ENCODE measurements at places on chromosomes 12 and 14.

GRCh38 chr12:25058658-25059058 is 109.8 kb upstream of the BCAT1 start:
- no peak for DNase-seq

DNA sequence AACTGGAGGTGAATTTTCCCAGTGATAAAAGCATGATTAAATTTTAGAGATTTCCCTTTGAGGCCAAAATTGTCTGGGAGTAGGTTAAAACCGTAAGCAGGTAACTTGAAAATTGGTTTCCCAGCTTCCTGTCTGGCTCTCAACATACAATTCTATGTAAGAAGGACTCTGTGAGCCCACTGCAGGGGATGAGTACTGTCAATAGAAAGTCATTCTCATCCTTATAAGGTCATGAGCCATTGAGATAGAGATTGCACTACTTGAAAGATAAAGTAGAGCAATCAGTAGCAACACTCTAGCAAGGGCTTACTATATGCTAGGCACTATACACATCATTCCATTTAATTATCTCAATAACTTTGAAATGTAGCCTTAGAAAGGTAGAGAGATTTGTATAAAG is 225.6 kb upstream of the HMGA2 start:
- no peak for DNase-seq

- DNase-seq: no peak
These were observed 96.3 kb upstream of the EVL start for GRCh38 chr14:99968941-99969340.

DNA sequence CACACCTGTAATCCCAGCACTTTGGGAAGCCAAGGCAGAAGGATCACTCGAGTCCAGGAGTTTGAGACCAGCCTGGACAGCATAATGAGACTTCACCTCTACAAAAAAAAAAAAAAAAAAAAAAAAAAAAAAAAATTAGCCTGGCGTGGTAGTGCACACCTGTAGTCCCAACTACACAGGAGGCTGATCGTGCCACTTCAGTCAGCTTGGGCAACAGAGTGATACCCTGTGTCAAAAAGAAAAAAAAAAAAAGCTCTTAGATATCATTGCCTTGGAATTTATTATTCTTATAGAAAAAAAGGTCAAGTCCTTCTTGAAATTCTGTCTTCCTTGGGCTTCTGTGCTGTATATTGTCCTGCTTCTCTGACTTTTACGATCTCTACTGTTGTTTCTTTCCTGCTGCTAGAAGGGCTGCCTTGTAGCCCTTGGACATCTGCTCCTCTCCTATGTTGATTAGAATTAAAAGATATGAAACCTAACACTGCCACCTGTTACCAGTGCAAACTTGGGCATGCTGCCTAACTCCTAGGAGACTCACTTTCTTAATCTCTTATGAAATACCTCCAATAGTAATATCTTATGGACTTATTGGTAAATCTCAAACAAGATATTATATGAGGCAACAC is 5.7 kb downstream of the TMEM19 start:
- no peak for DNase-seq

GRCh38 chr14:60514741-60515491 is 6.0 kb downstream of the SIX6 start:
- no peak for DNase-seq

DNA sequence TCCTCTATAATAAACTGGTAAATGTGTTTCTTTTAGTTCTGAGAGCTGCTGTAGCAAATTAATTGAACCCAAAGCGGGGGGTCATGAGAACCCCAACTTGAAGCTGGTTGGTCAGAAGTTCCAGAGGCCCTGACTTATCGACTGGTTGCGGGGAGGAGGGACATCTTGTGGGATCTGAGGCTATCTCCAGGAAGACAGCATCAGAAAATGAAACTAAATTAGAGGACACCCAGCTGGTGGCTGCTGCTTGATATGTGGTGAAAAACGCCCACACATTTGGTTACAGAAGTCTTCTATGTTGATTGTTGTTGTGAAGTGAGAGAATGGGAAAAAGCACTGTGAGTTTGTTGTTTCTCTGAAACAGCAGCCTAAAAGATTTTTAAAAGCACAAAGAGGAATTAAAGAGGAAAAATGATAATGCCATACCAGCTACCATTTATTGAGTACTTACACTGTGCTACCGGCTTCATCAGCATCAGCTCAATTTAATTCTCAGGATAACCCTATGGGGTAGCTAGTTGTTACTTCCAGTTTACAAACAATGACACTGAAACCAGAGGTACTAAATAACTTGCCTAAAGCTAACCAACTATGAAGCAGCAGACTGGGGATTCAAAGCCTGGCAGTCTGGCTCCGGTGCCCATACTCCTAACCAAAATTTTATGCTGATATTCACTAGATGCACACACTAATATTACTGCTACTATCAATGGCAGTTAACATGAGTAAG is 24.3 kb downstream of the DDX24 start:
- no peak for DNase-seq

DNA sequence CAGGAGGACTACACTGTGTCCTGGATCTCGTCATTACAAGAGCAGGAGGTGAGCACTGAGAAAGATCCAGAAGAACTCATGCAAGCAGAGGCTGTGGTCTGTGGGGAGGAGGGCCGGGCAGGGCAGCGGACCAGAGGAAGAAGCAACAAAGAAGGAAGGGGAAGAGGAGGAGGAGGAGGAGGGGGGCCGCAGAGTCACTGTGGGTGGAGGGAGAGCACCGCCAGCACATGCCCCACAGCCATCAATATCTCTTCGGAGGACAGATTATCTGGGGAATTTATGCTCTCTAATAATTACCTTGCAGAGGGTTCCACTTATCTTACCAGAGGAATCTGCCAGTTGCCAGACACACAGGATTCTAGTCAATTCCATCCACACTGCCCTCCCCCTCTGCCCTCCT is 105.6 kb downstream of the DPF3 start:
- DNase-seq: no peak

DNA sequence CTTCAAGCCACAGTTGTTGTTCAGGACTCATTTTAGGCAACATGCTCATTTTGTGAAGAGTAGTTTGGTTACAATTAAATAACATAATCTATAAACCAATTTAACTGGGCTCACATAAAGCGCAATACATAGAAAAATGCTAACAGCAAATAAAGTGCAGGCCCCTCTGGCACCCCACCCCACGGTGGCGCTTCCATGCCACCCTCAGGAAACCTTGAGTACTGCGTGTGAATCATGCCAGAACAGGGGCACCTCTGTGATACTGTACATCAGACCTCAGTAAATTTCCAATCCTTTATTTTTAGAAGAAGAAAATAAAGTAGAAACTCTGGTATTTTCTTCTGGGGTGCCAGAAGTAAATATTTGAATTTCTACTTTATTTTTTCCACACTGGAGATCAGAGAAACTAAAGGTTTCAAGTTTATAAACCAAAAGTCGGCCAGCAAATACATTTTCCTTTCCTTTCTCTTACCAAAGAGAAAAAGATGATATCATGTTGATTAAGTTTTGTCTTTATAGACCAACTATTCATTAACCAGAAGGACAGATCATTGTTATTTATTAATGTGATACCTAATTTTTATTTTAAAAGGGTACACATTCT is 316.8 kb downstream of the PAWR start:
- DNase-seq: no peak

GRCh38 chr12:103879048-103879692 is 38.1 kb upstream of the NT5DC3 start:
- no peak for DNase-seq

DNA sequence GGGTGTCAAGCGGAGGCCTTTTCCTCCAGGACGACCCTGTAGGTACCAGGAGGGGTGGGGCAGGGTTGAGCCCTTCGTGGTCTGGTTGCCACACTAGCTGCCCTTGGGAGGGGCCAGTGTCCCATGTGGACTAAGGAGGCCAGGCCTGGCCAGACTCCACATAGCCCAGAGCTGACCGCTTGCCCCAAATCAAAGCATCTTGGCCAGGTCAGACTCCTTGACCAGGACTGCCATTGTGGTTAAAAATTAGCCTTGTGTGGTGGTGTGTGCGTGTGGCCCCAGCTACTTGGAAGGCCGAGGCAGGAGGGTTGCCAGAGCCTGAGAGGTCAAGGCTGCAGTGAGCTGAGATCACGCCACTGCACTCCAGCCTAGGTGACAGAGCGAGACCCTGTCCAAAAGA is 24.8 kb downstream of the ALDH2 start:
- no peak for DNase-seq

GRCh38 chr12:24661657-24662096 is 287.2 kb downstream of the BCAT1 start:
- no peak for DNase-seq

GRCh38 chr12:88172844-88173407 is 30.8 kb downstream of the TMTC3 start:
- no peak for DNase-seq

GRCh38 chr12:119024356-119024755 is 43.0 kb downstream of the SRRM4 start:
- DNase-seq: no peak

DNA sequence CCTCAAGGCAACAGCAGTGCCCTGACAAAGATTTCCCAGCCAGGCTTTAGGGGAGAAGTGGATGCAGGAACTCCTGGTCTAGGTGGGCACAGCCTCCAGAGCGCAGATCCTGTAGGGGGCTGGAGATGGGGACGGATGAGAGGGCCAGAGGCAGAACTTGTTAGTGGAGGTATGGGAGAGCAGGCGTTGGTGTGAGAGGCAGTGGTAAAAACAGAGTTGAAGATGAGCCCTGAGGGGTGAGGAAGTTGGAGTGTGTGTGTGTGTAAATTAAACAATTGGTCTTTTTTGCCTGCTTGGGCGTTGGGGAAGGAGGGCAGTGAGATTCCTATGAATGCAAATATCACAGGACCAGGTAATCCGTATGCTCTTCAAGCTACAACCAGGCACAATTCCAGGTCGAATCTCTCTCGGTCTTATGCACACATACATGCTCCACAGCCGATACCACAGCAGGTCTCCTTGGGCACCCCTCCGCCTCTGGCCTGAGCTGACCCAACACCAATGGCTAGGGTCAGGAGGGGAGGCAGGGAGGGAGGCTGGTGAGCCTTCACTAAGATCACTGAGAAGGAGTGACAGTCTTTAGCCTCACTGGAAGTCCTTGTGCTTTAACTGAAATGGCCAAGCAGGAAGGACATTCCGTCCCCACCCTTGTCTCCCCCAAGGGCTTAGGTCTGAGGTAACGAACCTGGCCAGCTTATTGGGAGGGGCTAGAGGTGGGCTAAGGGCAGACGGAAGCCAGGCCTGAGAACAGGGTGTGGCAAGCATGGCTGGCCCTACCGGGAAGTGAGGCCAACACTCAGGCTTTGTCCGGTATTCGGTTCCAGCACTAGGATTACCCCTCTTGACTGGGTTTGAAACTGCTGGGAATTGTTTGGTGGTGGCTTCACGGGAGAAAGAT is 1.5 kb upstream of the KRT7 start:
- no peak for DNase-seq

DNA sequence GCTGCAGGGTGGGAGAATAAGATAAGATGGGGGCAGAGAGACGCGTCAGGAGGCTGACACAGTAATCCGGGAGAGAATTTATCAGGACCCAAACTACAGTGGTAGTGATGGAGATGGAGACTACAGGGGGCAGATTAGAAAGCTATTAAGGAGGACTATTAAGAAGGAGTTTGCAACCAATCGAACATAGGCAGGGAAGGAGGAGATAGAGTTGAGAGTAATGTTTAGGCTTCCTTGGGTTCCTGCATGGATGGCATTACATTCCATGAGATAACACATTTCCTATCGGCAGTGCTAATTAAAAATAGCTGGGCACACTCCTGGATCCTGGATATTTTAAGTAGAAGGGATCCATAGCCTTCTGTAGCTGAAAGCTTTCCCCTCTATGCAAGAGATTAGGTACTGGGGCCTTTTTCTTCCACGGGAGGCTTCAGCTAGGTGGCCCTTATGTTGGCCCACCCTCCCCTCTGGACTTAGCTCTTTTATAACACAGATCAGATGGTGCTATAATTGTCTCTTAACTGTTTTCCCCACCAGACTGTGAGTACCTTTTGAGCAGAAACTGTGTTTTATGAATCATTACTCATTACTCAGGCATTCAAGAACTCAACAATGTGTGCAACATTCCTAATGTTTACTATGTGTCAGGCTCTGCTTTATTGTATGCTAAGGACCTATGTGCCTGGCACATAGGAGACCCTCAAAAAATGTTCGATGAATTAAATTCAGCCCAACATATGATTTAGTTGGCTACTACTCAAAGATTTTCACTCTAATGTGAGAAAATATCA is 113.0 kb downstream of the RMST start:
- DNase-seq: no peak

DNA sequence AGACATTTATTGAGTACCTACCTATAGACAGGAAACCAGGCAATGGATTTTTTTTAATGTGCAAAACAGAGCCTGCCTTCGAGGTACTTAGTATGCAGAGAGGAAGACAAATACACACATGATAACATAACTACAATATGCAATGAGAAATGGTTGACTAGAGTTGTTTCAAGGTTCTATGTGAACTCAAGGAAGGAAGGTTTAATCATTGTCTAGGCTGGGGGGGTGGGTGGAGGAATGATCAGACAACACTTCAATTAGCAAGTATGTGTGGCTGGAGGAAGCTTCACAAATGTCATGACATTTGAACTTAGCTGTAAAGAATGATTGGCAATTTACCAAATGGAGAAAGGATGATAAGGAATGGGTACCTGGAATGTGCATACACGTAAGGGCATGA is 985.3 kb downstream of the FLRT2 start:
- DNase-seq: no peak

GRCh38 chr14:68896132-68896531 is 83.0 kb downstream of the ACTN1 start:
- DNase-seq: no peak

GRCh38 chr14:69536971-69537370 is 37.7 kb downstream of the CCDC177 start:
- no peak for DNase-seq

DNA sequence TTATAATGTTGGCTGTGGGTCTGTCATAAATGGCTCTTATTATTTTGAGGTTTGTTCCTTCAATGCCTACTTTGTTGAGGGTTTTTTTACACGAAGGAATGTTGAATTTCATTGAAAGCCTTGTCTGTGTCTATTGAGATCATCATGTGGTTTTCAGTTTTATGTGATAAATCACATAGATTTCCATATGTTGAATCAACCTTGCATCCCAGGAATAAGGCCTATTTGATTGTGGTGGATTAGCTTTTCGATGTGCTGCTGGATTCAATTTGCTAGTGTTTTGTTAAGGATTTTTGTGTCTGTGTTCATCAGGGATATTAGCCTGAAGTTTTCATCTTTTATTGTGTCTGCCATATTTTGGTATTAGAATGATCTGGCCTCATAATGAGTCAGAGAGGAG is 27.6 kb downstream of the SLC2A13 start:
- no peak for DNase-seq

DNA sequence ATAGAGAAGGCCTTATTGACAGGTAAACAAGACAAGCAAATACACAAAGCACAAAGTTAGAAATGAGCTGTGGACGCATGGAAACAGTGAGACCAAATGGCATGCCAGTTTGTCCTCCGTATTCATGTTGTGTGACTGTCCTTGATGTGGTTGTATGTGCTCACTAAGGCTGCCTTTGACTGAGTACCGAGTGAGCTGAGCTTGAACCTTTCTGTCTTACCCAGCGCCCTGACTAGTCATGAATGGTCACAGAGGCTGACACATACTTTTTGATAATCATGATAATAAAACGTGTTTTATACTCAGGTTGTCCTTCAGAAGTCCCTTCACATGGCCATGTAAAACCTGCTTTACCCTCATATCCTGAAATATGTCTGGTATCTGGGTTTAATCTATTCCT is 553 bp upstream of the CATSPERB start:
- no peak for DNase-seq

Measured in activated gamma-delta T cell treated with anti-CD3 and anti-CD28 coated beads, Interleukin-2, amount 50 U/mL, for 16 hours (primary cell).